ENCODE measurements at places on chromosomes 4 and X.

GRCh38 chrX:18174971-18175370, 45.7 kb downstream of the BEND2 start:
- DNase-seq = no peak

GRCh38 chr4:123304151-123304964, 92.2 kb upstream of the SPRY1 start:
- DNase-seq = no peak

DNA sequence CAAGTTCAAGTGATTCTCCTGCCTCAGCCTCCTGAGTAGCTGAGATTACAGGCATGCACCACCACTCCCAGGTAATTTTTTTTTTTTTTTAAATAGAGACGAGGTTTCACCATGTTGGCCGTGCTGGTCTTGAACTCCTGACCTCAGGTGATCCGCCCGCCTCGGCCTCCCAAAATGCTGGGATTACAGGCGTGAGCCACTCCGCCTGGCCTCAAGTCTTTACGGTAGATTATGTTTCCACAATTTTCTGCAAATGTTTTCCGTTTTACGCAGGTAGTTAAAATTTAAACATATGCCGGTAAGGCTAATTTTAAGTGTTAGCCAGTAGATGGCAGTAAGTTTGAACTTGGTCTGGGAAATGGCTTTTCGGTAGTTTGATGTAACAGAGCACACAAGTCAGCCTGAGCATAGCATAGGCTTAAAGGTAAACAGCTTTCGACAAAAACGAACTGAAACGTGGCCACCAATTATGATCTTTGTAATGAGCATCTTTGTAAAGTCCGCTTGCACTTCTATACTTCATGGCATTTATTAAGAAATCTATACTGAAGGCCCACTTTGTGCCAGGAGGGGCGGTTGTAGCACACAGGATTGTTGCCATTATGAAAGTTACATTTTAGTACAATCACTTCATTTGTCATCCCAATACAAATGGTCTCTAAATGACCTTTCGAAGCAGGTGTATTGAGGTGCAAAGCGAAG, 31.1 kb downstream of the CCKAR start:
- no peak for DNase-seq

DNA sequence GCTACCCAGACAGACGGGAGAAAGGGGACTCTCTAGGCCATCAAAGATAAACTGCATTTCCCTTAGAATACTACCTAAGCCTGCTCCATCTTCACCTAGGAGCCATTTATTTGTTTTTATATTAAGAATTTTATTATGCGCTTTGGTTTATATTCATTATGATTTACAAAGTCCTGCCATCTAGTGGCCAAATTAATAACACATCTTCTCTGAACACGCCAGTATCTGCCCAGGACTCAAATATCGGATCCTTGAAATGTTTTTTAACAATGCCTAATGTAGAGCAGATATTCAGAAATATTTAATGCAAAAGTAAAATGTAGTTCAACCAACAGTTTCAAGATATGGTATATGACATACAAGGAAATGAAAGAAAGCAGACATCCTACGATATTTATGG, 20.8 kb upstream of the PRPS2 start:
- DNase-seq = no peak

DNA sequence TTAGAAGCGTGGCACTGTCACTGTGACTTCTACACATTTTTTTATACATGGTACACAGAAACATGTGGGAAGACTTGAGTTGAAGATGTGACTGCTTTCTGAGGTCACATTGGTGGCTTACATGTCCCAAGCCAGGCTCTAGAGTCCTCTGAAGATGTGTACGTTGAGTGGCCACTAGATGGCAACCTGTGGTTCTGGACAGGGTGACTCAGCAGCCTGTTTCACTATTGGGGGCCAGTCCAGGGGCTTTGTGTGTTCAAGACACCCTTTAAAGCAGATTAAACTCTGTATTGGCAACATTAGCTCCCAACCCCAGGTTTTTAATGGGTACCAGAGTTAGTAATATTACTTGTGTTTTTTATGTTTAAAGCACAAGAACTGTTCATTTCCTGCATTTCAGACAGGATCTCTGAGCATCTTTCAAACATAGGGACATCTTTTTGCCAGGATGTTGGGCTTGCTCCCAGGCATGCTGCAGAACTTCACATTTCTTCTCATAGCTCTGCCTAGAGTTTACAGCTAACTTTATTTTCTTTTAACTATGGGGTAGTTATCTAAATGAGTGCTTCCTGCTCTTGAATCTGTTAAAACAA, 53.0 kb downstream of the DCUN1D4 start:
- peak; percentile 15 for DNase-seq

DNA sequence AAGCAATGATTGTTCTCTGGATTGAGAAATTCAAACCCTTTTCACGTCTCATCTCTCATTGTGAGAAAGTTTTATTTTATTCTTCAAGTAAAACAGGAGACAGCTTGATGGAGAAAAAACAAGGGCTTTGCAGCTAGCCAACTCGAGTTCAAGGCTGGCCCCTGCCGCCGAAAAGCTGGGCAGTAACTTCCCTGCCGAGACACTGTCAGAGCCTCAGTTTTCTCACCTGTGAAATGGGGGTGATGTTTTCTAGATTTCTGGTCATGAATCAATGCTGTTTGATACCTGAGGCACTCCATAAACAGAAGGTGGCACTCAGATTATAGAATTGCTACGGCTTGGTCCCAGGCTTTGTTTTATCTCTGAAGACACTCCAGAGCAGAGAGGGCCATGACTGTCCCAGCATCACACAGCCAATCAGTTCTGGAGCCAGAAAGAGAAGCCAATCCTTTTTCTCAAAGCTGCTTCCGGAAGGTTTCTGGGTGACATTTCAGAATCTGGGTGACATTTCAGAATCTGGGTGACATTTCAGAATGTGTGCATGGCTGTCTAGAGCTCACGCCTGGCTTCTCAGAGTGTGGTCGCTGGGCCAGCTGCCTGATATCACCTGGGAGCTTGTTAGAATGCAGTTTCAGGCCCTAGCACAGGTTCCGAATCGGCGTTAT, 33.2 kb downstream of the HMX1 start:
- no peak for DNase-seq

- DNase-seq = no peak
These were observed 22.7 kb downstream of the INTS6L start for GRCh38 chrX:135543172-135543571.

DNA sequence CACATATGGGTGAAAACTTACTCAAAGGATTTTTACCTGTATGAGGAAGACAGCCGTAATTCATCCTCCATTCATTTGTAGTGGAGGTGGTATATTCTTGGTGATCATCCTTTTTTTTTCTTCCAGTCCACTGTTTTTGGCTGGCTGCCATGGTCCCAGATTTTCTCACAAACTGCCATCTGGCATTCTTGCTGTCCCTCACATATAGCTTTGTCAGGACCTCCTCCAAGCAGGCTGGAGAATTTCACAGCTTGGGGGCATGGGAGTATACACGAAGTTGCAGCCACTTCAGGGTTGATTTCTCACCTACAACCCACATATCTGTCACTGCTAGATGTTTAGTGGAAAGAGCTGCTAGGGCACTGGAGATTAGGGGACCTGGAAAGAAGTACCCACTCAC, 401.0 kb downstream of the IL1RAPL1 start:
- DNase-seq = no peak

DNA sequence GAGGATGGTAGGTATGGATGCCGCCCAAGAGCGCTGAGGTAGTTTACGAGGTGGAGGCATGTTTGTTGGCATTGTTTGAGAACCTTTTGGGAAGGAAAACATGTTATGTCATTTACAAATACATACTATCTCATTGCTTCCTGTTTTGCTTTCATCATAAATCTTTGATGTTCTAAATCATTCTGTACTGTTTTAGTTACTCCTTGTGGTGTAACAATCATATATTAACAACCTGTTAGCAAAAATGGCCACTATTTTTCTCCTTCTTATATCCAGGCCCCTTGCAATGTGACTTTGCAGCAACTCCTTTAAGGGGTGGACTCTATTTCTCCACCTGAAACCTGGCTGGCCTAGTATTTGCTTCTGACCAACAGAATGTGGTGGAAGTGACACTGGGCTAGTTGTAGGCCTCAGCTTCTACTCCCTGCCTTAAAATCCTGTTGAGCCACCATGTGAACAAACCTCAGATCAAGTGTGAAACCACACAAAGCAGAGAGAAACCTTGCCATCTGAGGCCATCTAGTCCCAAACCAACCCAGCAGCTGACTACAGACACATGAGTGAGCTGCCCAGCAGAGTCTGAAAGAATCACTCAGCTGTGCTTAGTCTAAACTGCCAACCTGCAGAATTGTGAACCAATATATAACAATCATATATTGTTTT, 15.8 kb upstream of the CXorf38 start:
- DNase-seq = no peak

GRCh38 chr4:186326391-186326790, 60.4 kb downstream of the F11 start:
- no peak for DNase-seq

DNA sequence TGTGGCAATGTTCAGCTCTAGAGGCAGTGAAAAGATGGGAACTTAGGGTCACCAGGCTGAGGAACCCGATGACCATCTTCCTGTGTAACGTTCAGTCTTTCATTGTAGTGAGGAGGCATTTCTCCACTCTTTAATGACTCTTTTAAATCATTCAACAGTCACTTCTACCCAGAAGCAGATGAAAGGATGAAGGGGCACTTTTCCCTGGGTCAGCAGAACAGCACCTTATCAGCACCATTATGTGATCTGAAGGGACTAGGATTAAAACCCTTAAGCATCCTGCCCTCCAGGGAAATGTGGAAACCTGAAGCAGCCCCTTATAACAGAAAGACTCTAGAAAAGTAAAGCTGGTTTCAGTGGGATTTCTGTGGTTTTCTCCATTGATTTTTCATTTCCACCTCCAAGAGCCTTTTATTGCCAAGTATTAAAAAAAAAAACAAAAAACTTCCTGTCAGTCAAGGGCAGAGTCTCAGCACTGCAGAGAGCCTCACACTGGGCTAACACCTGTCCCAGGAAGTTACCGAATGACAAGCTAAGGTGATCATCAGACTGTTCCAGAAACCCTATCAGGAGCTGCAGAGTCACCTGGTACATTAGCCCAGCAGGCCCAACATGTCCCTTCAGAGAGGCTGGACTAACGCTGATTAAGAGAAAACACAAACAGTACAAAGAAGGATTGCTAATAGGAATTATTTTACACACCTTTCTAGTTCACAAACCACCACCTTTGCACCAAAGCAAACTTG, 185.9 kb downstream of the SHROOM3 start:
- DNase-seq = no peak

- no peak for DNase-seq
These were observed 247.1 kb downstream of the BCOR start for GRCh38 chrX:39850630-39851152.

DNA sequence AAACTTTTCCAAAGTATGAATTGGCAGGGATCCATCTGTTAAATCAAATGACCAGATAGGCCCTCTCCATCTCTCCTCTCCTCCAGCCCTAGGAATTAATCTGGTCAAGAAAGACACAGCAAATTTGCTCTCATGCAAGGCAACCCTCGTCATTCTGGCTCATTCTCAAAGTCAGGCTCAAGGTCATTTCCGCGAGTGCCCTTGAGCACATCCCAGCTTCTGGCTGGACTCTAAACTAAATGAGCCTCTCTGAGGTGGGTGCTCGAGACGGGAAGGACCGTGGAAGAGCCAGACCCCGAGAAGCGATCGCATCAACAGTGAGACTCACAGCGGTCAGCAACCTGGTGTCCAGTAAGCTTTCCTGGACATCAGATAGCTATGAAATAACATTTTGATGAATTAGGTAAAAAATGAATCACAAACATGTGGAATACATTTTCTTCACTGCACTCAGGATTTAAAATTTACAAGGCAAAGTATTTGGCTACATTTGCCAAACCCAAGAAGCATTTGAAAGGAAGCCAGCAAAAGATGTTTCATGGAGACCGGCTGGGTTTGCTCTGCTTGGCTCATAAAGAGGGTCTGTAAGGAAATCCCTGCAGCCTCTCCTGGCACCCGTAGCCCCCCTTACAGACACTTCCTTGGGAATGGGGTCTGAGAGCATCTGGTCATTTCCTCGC, 121.0 kb downstream of the ENPP6 start:
- DNase-seq = no peak

DNA sequence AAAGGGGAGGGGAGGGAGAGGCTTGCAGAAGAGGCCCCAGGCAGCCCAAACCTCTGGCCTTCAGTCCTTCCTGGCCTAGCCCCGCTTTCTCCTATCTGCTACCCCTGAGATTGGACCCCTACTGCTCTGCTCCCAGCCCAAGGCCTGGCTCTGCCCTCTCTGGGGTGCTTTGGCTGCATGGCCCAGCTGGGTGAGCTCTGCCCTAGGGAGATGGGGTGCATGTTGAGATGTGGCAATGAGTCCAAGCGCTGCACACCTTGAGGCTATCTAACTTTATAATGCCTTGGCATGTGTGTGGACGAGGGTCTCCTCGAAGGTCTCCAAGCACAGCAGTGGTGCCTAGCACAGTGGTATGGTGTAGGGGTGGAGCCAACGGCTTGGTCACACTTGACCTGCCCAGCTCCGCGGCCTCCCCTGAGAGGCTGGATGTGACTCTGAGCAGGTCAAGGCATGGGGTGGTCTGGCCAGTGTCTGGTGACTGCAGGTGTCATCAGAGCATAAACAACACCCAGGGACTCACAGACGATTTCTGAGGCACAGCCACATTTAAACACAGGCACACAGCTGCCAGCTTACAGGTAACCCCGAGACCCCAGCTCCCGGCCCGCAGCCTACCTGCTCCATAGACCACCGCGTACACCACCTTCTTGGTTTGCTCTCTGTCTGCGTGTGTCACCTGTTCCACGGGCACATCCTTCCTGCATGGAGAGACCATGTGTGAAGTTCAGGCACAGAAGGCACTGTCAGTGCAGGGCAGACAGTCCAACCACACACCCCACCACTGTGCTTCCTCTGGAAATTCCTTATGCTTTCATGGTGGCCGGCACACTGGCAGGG, 36.3 kb downstream of the NAT8L start:
- no peak for DNase-seq

DNA sequence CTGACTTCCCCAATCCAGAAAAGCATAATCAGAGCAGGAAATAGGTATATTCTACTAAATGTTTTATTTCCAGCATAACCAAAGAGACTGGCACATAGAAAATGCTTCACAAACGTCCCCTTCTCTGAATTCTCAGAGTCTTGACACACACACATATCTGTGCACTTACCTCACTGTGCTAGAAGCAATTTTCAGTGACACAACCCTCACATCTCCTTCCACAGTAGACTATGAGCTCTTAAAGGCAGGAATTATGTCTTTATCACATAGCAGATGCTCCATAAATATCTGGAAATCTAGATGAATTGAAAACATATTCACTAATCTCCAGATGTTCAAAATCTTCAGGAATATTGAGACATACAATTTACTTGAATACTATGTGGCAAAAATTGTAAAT, 5.9 kb downstream of the SOWAHB start:
- no peak for DNase-seq

DNA sequence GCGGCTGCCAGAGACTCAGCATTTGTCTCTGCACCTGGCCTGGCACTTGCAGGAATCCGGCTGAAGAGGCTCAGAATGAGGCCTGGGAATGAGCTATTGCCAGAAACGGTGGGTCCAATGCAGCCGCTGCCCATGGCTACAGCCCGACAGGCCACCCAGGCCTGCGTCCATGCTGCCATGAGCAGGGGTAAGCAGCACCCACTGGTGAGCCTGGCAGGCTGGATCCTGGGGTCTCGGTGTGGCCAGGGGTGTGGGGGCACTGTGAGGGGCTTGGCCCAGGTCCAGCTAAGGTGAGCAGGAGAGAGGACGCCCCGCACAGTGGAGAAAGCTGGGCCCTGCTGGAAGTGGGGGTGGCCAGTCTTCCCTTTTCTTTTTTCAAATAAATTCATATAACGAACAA, 60.3 kb upstream of the MXD4 start:
- DNase-seq = no peak

GRCh38 chr4:37740546-37740945, 54.4 kb upstream of the RELL1 start:
- no peak for DNase-seq

- DNase-seq = no peak
These were observed 24.6 kb upstream of the SORCS2 start for GRCh38 chr4:7167706-7168105.

All from stimulated activated naive CD4-positive, alpha-beta T cell treated with Interleukin-2 at 50 U/mL for 16 hours (primary cell).